Activated naive CD8-positive, alpha-beta T cell treated with anti-CD3 and anti-CD28 coated beads, Interleukin-2, amount 50 U/mL, for 16 hours (primary cell): ENCODE measurements at places on chromosomes 11 and 22.

GRCh38 chr22:34303656-34304055, 383.4 kb upstream of the LARGE1 start:
- no peak for DNase-seq

DNA sequence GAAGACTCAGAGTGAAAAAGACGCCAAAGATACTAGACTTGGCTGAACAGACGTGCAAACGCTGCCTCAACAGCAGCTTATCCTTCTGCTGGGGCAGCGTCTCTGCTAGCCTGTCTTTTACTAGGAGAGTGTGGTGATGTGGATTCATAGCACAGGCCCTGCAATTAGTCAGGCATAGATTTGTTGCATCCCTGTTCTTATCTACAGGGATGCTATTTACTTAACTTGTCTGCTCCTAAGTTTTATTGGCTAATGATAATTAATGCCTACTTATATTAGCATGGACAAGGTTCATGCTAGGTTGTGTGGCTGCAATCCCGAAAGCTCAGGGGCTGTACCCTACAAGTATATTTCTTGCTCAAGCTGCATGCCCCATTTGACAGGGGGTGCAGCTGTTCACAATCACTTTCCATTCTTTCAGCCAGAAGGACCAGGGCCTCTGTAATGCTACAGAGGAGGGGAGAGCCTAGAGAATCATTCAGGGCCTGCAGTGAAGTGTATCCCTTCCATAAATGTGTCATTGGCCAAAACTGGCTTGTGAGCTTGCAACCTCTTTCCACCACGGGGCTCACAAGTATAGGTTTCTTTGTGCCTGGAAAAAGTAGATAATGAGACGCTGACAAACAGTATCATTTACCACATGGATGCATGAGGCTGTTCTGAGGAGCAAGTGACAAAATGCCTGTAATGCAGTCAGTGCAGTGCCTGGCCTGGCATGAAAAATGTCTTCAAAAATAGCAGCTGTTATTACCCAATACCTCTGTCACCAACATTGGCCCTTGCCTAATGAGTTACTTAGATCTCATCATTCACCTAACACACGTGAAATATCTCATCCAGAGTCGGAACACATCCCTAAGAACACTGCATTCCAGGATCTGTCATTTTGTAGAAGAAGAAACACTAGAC, 685.8 kb upstream of the API5 start:
- DNase-seq: no peak

- DNase-seq: no peak
Observed at GRCh38 chr22:38435010-38435409, 20.0 kb downstream of the KCNJ4 start.

DNA sequence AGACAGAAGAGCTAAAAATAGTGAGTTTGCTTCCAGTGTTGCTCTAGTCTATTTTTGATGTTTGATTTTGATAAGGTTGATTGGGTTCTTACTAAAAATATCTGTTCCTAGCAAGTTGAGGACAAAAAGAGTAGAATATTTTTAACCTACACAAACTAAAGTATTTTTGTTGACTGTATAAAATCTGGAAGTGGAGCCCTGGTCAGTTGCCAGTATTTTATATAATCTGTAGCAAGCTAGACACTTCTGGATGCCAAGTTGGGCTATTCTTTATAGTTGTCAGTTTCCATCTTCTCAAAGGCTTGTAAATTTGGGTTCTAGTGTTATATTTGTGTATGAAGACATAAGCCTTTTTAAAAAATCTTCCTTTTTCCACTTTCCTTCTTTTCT, 56.7 kb downstream of the HSD17B12 start:
- DNase-seq: no peak

- DNase-seq: no peak
Observed at GRCh38 chr11:77542296-77542695, 47.5 kb upstream of the AQP11 start.

DNA sequence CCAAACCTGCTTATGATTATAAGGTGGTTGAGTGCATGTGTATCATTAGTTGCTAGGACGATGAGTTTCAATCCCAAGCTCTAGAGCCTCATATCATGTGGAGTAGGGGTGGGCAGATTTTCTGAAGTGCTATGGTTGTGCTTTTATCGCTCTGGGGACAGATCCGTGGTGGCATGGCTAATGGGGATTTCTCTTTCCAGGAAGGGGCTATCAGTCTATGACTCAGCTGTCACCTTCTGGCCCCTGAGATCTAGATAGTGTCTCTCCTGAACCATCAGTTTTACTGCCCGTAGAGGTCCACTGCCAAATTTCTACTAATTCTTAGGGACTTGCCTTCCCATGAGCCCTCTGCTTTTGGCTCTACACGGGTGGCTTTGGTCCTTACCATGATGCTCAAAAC, 51.8 kb downstream of the FDX1 start:
- DNase-seq: no peak

- DNase-seq: no peak
Observed at GRCh38 chr11:2580571-2581001, 119.2 kb downstream of the KCNQ1OT1 start.

DNA sequence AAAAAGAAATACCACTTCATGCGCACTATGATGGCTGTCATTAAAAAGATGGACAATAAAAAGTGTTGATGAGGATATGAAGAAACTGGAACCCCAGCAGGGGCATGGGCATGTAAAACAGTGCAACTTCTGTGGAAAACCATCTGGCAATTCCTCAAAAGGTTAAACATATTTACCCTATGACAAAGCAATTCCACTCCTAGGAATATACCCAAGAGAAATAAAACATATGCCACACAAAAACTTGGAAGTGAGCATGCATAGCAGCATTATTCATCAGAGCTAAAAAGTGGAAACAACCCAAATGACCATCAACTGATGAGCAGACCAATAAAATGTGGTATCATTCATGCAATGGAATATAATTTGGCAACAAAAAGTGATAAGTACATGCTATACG, 50.1 kb downstream of the LRRC32 start:
- no peak for DNase-seq

DNA sequence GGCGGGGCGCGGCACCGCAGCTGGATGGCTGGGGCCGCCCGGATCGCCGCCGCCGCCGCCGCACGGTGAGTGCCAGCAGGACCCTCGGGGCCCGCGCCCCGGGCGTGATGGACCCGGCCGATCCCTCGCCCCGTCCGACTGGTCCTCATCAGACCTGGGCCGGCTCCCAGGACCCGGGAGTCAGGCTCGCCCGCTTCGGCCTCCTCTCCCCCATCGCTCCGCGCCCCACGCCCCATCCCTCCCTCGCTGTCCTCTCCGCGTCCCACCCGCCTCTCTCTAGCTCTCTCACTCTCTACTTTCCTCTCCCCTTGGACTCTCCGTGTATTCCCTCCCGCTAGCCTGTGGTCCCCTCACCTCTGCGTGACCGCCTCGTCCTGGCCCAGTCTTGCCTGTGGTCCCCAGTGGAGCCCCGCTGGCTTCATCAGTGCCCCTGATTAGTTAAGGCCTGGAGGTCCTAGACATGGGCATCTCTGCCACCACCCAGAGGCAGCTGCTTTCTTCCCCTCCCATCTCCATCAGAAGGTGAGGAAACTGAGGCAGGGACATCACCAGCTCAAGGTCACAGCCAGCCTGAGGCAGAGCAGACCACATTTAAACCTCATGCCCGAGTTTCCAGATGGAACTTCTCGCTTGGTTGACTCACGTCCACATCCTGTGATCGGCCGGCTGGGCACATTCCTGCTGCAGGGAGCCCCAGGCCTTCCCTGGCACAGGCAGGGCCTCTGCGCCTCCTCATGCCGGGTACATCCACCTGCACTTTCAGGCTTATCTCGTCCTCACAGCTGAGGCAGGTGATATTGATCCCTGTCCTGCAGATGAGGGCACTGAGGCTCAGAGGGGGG, 429 bp downstream of the SLC39A13 start:
- DNase-seq: no peak

GRCh38 chr11:91795139-91795887, 429.3 kb upstream of the FAT3 start:
- no peak for DNase-seq

GRCh38 chr11:128525411-128526243, 61.7 kb downstream of the ETS1 start:
- no peak for DNase-seq

GRCh38 chr22:30922151-30922611, 46.4 kb downstream of the MORC2 start:
- DNase-seq: peak; percentile 49

DNA sequence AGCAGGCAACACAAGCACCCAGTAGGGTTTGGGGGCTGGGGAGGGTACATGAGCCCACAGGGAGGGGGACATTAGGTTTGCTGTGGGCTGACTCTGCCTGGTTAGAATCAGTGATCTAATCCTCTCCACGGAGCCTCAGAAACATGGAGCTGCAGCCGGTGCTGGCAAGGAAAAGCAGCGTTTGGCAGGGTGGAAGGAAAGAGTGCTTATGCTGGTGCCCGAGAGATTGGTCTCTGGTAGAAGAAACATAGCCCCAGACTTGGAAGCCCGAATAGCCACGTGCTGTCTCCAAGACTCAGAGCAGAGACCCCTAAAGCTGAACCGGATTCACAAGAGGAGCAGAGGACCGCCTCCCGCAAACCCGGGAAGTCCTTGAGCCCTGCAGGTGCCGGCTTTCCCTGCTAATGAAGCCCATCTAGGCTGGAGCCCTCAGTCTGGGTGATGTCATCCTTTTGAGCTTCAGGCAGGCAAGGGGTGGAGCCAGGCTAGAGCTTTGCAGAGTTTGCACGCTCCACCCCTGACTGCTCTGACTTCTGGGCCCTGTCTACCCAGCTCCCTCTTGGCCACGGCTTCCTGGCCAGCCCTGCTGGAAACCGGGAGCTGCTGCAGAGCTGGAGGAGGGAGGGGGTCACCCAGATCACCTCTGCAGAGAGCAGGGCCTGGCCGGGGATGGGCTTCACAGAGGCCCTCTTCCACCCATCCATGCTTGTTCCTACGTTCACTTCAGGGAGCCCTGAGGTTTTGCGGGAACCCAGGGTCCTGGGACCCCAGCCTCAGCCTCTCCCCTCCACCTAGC, 35.0 kb upstream of the JAM3 start:
- peak; percentile 38 for DNase-seq

- DNase-seq: no peak
Observed at GRCh38 chr11:67056267-67057204, at the start of gene RHOD. RHOD (plus strand) TSS chr11:67056847; CDS start chr11:67056903, 56 bp downstream.

DNA sequence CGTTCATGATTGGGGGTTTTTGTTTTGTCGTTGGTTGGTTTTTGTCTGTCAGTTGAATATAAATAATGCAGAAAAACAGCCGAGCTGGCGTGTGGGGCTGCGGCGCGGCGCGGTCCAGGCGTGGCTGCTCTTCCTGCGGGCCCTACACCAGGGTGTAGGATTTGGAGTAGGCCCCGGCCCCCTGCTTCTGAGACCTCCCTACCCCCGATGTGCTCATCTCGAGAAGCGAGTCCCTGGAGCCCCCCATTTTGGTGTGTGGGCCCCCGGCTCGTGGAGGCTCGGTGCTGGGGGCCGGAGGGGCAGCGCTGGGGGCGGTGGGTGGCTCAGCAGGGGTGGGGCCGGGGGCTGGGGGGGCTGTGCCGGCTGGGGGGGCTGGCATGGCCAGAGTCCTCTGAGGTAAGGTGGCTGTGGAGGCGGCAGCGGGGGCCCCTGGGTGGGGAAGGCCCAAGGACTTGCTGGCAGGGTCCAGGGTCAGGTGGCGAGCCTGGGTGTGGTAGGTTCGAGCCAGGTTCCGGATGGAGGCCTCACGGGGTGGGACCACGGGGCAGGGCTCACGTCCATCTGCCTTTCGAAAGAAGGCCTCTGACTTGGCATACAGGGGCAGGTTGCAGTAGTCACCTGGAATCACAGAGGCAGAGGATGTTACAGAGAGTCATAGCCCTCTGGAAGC, 100.7 kb downstream of the CEP164 start:
- no peak for DNase-seq

- DNase-seq: no peak
Observed at GRCh38 chr11:134714021-134714656, 302.1 kb upstream of the B3GAT1 start.

DNA sequence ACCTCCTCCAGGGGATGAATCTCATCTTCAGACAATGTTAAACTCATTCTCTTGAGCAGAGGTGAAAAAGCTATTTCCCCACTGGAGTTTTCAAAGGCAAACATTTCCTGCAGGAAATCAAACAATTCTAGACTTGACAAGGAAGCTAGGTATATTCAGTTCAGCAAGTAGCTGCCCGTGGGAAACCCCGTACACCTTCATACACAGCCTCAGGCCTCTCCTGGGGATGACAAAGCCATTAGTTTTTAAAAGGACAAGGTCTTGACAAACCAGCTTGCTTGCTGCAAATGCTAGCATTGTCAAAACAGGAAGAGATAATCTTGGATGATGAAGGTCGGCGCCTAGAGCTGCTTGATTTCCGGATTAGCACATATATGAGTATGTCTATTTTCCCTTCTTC, 1630.8 kb upstream of the TENM4 start:
- DNase-seq: no peak

GRCh38 chr22:31092161-31092560, 11.0 kb downstream of the SMTN start:
- no peak for DNase-seq

GRCh38 chr11:82673631-82674030, 60.0 kb downstream of the FAM181B start:
- DNase-seq: no peak

DNA sequence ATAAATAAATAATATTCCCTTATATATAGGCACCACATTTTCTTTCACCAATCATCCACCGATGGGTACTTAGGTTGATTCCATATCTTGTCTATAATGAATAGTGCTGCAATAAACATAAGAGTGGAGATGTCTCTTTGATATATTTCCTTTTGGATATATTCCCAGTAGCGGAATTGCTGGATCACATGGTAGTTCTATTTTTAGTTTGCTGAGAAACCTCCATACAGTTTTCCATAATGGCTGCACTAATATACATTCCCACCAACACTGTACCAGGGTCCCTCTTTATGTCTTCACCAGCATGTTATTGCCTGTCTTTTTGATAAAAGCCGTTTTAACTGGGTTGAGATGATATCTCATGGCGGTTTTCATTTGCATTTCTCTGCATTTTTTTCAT, 23.6 kb downstream of the PAMR1 start:
- DNase-seq: no peak
